ENCODE measurements at places on chromosomes 4 and X.

- no peaks in the 10 kb centered on the region for H3K27me3 ChIP-seq
- no peaks in the 10 kb centered on the region for H3K36me3 ChIP-seq
- no peaks in the 10 kb centered on the region for H3K4me1 ChIP-seq
- no peak overlapping the region for H3K4me3 ChIP-seq
- no peak overlapping the region for H3K27ac ChIP-seq
- DNase-seq = no peak
Measured at GRCh38 chrX:111407948-111408347, 4.0 kb downstream of the DCX start.

DNA sequence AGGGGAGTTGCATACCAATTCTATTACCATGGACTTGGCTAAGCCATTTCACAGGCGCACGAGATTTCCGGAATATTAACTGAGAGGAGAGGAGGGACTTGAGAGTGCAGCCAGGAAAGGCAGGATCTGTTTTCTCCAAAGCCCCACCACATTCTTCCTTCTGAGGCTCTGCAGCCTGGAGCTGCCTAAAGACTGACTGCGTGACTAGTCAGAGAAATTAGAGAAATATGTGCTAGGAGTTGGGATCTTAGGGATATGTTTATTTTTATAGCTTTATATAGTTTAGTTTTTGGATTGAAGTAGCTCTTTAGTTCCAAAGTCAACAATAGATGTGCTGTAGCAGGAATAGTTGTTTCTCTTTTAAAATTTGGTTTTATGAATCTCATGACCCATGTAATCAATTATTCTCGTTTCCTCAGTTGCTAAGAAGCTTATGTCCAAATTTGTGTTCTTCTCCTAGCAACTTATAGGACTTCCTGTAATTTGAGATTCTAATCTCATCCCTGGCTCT lies 300.1 kb upstream of the DDX53 start:
- H3K27me3 ChIP-seq = no peaks in the 10 kb centered on the region
- H3K36me3 ChIP-seq = no peaks in the 10 kb centered on the region
- H3K4me1 ChIP-seq = no peaks in the 10 kb centered on the region
- DNase-seq = no peak

- no peak for DNase-seq
- H3K27ac ChIP-seq = no peak overlapping the region
- H3K4me3 ChIP-seq = no peak overlapping the region
Measured at GRCh38 chrX:69844636-69845035, 205.1 kb downstream of the AWAT2 start.

DNA sequence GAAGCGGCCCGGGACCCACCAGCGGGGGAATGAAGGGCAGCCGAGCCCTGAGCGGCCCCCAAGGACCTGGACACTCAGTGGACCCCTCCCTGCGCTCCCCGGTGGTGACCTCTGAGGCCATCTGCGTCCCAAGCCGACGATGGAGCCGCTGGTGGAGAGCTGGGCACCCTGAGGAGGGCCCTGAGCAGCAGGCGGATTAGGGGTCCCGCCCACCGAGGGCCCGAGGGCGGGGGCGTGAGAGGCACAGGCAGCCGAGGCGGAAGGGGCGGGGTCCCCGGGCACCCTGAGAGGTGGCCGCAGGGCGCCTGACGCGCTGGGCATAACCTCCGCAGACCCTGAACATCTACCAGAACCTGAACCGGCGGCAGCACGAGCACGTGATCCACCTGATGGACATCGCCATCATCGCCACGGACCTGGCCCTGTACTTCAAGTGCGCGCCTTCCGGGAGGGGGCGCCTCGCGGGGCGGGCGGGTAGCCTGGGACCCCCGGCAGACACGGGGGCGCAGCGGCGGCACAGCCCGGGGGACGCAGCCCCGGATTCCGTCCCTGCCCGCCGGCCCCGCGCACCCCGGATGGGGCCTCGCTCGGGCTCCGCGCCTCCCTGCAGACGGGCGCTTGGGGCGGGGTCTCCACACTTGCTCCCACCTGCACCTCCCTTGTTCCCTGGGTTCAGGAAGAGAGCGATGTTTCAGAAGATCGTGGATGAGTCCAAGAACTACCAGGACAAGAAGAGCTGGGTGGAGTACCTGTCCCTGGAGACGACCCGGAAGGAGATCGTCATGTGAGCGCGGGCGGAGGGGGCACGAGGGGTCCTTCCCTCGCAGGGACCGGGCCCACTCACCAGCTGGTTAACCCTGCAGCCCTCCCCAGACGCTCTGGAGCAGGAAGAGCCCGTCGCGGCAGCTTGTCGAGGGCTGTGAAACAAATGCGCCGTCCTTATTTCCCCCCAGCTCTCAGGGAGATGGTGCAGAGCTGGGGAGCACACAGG lies 10.3 kb downstream of the ATP5ME start:
- H3K27me3 ChIP-seq = no peaks in the 10 kb centered on the region
- DNase-seq = peak; percentile 78
- H3K36me3 ChIP-seq = peaks cover 11% of the 10 kb centered on the region
- H3K27ac ChIP-seq = peak overlapping the region; percentile 73
- H3K4me1 ChIP-seq = peaks cover 15% of the 10 kb centered on the region

- DNase-seq = no peak
- peaks cover 25% of the 10 kb centered on the region for H3K4me1 ChIP-seq
- peaks cover 11% of the 10 kb centered on the region for H3K36me3 ChIP-seq
- no peak overlapping the region for H3K27ac ChIP-seq
- no peaks in the 10 kb centered on the region for H3K27me3 ChIP-seq
- H3K4me3 ChIP-seq = no peak overlapping the region
Measured at GRCh38 chr4:4457803-4458553, 71.1 kb downstream of the NSG1 start.

GRCh38 chr4:106083065-106083464 lies 187.8 kb downstream of the NPNT start:
- peaks cover 12% of the 10 kb centered on the region for H3K36me3 ChIP-seq
- no peak overlapping the region for H3K4me3 ChIP-seq
- no peak overlapping the region for H3K27ac ChIP-seq
- no peaks in the 10 kb centered on the region for H3K27me3 ChIP-seq
- no peak for DNase-seq

- no peaks in the 10 kb centered on the region for H3K4me1 ChIP-seq
- no peak overlapping the region for H3K4me3 ChIP-seq
- no peak overlapping the region for H3K27ac ChIP-seq
- no peak for DNase-seq
Measured at GRCh38 chr4:141469392-141469791, 167.0 kb upstream of the IL15 start.

Data from activated CD4-positive, alpha-beta memory T cell treated with anti-CD3 and anti-CD28 coated beads, Interleukin-2, amount 10 ng/mL, durations not matched to agents 7 days and 5 days (primary cell).